Activated T-cell treated with anti-CD3 and anti-CD28 coated beads, Interleukin-2, amount 50 U/mL, for 72 hours (primary cell): ENCODE measurements at places on chromosomes 6 and 20. TPM values are rescaled to one million over a fixed set of nuclear protein-coding genes. Genes with fewer than 3 reads are reported as not detected.

The CALHM5 gene
- total RNA-seq: not detected

The SYNJ2 gene
- 29.8 TPM for total RNA-seq

The SIRPG gene
- total RNA-seq: 55.4 TPM

The BPI gene
- total RNA-seq: not detected

The MAD2L1BP gene
- 41.3 TPM for total RNA-seq

The RIPOR3 gene
- total RNA-seq: 0.23 TPM

DNA sequence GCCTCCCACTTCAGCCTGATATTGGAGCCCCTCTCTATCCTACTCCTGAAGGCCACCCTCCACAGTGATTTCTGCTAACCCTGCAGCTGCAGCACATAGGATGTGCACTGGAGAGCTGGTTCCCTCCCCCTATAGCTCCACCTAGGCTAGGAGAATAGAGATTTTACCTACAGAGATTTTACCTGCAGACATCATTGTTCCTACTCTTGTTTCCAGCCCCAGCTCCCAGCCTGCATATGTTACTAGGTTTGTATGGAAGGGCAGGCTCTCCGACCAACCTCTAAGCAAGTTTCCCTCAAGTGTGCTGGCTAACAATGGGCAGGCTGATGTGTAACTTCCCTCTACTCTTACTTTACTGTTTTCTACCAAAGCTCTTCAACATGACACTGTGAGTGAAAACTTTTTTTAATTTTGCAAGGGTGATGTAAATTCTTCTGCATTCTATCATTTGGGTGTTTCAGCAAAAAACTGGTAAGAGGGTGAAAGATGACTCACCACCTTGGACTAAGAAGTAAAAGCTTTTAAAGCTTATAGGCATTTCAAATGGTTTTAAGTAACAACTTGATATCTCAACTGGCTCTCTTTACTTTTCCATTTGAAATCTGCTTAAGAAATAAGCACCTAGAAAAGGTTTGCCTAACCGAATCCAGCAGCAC, 106.8 kb downstream of the CDK19 start:
- no peak for DNase-seq

DNA sequence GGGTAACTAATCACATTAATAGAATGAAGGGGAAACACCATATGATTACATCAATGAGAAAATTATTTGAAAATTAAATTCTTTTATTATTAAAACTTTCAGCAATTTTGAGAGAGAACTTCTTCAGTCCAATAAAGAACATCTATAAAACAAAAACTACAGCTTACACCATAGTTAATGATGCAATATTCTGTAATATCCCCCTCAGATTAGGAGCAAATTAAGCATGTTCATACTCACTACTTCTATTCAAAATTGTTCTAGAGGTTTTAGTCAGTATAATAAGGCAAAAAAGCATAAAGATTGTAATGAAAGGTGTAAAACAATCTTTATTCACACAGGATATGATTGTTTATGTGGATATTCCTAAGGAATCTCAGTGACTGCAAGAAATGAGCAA, 465.4 kb downstream of the CD109 start:
- no peak for DNase-seq

DNA sequence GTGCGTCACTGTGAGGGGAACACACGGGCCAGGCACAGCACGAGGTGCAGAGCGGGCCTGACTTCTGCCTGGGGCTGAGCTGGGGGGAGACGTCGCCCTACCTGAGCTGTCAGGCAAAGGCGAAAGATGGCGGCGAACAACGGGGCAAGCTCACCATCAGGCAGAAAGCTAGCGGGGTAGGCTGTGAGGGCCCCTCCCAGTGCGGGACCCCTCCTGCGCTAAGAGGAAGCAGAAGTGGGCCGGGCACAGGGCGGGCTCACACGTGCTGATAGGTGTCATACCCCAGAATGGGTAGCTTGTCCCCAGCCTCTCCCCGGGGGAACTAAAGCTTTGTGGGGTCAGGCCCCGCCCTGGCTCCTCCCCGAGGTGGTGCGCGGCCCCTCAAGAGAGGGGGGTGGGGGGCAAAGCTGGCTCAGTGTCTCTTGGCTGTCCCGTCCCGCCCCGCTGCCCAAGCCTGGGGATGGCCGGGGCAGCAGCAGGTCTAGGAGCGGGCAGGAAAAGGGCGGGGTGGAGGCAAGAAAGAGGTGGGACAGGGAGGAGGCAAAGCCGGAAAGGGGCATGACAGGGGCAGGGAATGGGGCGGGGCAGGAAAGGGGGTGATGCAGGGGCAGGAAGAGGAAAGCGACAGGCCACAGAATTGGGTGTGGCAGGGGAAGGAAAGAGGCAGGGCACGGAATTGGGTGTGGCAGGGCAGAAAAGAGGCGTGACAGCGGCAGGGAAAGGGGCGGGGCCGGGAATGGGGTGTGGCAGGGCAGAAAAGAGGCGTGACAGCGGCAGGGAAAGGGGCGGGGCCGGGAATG, 14.7 kb downstream of the UCKL1 start:
- DNase-seq: peak; percentile 80

GRCh38 chr20:57103146-57103800, 163.2 kb downstream of the BMP7 start:
- DNase-seq: no peak

DNA sequence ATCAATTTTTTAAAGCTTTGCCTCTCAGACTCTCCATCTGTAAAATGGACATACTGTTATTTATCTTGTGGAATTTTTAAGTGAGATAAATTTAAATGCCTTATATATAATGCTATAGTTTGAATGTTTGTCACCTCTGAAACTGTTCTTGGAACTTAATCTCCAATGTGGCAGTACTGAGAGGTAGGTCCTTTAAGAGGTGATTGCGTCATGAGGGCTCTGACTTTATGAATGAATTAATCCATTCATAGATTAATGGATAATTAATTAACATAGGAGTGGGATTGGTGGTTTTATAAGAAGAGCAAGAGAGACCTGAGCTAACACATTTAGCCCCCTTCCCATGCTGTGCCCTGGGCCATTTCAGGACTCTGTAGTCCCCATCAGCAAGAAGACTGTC, 326.3 kb upstream of the TSHZ2 start:
- no peak for DNase-seq

DNA sequence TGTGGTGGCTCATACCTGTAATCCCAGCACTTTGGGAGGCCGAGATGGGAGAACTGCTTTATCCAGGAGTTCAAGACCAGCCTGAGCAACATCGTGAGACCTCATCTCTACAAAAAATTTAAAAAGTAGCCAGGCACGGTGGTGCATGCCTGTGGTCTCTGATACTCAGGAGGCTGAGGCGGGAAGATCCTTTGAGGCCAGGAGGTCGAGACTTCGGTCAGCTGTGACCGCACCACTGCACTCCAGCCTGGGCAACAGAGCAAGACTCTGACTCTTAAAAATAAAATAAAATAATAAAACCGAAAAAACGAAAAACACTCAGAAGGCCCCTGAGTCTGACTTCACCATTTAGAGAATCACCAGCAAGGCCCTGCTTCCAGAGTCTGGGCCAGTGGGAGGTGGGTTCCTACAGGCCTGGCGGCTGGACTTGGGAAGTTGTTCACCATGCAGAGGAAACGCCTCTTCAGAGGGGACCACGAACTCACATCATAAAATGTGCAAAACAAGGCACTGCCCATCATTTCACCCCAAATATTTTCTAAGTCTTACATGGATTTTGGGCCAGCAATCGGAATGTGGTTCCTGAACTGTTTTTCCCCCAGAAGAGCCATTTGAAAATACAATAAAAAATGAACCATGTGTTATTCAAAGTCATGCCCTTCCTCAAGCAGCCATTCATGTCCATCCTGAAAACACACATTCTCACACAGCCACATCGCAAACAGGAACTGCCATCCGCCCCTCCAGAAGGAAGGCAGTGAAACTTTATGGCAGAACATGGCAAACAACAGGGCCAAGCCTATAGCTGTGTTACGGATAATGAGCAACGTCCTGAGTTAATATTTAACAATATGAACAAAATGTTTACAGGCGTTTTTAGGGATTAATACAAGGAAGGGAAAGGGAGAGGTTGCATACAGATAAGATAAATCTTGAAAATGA, 57.8 kb downstream of the SLC22A23 start:
- no peak for DNase-seq

DNA sequence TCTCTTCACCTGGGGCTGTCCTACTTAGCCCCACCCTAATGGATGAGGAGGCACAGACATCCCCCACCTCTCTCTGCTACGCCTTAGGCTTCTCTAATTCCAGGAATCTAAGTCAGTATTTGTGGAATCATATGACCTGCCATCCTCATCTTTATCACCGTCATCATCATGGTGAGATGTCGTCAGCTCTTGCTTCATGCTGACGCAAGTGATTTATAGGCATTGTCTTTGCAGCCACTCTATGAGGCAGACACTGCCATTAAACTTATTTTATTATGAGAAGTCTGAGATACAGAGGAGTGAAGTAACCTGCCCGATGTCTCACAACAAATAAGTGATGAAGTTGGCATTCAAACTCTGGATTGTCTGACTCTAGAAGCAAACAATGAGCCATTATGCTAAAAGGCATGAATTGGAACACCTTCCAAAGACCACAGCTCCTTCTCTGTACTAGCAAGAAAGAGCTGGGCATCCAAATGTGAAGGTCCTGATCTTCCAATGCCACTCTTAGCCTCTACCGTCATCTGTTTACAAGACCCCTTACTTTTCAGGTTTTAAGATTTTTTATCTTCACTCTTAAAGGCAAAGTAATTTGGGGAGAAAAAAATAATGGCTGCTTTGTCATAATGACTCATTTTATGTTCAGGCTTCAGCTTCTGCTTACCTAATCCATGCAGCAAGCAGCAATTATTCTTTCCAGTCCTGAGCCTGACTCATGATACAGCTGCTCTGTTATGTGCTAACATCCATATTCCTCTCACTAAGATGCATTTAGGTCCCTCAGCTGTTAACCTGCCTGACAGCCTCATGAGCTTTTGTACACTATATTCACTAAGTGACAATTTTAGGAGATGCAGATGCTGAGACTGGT, 113.7 kb upstream of the BCLAF1 start:
- no peak for DNase-seq

DNA sequence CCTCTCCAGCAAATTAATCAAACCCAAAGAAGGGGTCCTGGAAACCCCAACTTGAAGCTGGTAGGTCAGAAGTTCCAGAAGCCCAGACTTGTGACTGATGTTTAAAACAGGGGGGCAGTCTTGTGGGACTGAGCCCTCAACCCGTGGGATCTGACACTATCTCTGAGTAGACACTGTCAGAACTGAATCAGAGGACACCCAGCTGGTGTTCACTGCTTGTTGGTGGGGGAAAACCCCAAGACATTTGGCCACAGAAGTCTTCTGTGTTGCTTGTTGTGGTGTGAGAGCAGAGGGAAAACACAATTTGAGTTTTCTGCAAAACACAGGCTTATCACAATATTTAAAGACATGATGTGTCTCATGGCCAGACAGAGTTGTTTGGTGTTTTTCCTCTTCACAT, 29.9 kb downstream of the KIF13A start:
- DNase-seq: peak; percentile 1

DNA sequence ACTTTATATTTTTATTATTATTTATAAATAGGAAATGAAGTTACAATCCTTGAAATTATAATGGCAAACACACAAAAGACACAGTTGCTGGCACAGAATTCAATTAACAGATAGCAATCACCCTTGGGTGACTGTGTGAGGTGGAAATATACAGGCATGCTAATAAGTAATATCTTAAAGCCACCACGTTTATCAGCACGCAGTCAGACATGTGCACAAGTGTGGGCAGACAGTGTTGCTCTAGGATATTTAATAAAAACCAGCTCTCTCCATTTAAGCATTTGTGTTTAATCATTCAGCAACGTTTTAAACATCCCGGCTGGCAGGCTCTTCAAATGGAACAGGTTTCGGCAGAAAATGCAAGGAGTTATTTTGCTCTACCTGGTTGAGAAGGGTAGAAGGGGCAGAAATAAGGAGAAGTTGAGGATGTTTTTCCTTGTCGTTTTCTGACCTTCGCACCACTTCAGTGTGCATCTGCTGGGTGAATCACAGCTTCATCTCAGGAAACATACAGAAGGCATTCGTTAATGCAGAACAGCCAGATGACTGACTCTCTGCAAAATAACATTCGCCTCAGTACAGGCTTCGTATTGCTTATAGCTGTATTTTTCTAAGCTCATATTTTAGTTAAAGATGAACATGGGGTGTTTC, 585.1 kb downstream of the QKI start:
- DNase-seq: no peak

DNA sequence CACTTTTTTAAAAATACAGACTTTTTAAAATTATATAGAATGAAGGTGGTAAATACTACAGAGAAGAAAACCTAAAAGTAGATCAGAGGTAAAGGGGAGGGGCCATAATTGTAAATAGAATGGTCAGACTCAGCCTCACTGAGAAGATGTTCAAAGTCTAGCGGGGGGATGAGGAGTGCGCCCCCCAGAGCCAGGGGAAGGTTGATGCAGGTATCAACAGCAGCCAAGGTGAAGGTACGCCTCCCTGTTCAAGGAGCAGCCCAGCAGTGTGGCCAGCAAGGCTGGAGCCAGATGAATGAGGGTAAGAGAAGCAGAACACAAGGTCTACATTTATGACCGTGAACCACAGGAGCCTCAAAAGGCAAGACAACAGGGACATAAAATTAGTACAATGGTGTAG, 204.1 kb downstream of the PTPRT start:
- no peak for DNase-seq

GRCh38 chr6:49430187-49430586, 32.9 kb downstream of the MMUT start:
- no peak for DNase-seq

DNA sequence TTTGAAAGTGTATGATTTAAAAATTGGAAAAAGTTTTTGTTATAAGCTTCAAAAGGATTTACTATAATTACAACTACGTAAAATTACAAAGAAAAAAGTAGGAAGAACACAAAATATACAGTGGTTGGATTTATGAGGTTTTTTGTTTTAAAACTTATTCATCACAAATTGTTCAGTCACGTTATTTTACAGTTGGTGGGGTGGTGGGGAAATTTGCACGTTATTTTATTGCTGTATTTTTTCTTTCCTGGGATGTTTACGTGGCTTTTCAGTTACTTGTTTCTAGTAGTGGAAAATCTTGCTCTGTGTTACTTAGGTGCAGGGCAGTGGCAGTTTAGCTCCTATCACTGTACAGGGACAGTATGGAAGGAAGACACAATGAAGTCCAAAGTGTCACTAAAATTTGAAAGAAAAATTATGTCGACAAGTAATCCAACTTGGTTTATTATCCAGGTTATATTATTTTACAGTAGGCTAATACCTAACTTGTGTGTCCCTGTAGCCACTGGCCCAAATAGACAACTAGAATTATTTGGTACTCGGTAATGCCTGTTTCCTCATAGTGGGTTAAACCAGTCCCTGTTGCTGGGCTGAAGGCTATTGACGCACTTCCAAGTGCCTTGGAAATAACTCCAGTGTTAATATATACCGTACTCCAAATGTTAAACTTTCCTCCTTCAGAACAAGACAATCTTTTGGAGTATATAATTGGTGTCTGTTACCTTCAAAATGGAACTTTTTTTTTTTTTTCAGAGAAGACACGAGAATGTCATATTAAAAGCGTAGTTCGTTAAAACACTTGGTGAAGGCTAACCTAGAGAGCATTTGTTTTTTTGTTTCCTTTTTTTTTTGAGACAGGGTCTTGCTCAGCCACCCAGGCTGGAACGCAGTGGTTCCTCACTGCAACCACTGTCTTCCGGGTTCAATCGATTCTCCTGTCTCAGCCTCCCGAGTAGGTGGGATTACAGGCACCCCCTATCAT, 4.6 kb downstream of the JARID2 start:
- DNase-seq: no peak
